ENCODE measurements at places on chromosomes 13 and 19.

DNA sequence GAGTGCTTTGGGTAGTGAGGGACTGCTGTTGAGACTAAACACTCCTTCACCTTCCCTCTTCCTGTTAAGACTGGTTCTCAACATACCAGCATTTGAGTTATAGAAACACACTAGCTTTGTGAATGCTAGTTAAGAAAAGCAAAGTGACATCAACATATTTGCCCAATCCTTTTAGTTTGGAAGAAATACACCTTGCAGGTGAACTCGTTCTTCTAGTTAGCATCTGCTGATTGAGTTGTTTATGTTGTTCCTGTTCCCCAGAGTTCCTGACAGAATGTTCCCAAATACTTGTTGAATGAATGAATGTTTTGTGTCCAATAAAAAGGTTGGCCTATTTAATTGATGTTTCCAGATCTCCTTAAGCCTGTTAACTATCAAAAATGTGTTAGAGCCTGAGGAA lies 7.1 kb downstream of the LMO7 start:
- no peak for DNase-seq

GRCh38 chr13:66745307-66745706 lies 484.8 kb downstream of the PCDH9 start:
- no peak for DNase-seq

DNA sequence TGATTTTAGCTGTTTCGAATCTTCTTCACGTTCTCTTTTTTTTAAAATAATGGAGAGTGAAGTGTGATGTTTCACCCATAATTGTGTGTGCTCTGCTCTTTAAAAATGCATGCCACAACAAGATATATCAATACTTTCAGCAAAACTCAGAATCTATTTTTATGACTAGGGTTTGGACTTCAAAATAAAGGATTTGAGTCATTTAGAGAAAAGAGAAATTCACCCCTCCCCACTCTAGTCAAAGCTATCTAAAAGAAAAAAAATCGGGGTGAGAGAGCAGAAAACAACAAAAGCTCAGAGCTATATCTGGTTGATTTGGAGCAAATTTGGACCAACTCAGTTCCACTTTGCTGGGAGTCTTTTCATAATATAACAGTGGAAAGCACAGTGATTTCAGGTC lies 244.5 kb downstream of the DNAJC15 start:
- no peak for DNase-seq

GRCh38 chr13:112968380-112968909 lies 569 bp upstream of the MCF2L start:
- DNase-seq: no peak

DNA sequence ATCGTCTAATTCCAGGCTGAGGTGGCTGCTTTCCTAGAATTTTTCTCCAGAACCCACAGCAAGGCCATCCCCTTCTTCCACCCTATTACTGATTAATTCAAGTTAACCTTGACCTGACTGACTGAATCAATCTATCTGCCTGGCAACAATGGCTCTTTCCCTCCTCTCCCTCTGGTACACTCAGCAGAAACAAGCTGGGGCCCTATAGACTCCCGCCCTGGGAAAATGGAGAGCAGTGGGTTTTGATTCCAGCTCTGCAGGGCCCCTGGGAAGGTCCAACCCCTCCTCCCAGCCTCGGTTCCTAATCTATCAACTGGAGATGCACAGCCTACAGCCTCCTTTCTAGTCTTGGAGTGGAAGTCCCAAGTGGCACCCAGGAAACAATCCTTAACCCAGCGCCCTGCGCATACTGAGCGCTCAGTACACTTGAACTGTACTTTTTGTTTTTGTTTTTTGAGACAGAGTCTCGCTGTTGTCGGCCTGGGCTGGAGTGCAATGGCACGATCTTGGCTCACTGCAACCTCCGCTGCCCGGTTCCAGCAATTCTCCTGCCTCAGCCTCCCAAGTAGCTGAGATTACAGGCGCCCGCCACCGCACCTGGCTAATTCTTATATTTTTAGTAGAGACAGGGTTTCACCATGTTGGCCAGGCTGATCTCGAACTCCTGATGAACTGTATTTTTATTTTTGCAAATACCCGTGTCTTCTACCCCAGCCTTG lies 5.2 kb upstream of the C3 start:
- no peak for DNase-seq

- no peak for DNase-seq
Measured at GRCh38 chr19:16327501-16327900, 2.9 kb downstream of the KLF2 start.

DNA sequence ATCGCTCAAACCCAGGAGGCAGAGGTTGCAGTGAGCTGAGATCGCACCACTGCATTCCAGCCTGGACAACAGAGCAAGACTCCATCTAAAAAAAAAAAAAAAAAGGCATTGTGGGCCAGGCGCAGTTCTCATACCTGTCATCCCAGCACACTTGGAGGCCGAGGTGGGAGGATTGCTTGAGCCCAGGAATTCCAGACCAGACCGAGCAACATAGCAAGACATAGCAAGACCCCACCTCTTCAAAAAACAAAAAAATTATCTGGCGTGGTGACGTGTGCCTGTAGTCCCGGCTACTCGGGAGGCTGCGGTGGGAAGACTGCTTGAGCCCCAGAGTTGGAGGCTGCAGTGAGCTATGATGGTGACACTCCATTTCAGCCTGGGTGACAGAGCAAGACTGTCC lies 18.0 kb downstream of the PIP5K1C start:
- DNase-seq: no peak

GRCh38 chr13:46388846-46389245 lies 1.8 kb upstream of the RUBCNL start:
- no peak for DNase-seq

DNA sequence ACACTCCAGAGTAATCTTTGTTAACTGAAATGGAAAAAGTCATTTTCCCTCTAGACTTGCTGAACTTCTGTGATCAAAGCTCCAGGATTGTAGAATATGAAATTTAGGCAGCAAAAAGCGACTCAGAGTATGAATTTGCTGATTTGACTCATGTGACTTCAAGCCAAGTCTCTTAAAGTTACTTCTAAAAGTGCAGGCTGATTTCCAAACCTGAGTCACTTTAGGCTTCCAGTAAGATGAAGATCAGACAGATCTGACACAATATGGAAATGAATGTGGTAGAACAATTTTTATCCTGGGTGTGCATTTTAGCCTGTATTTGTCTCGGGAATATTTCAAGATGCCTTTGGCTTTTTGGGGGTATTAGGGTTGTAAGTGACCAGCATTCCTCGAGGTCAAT lies 151.0 kb upstream of the TMTC4 start:
- DNase-seq: no peak
